ENCODE measurements at places on chromosomes 3 and 15. TPM values are rescaled to one million over a fixed set of nuclear protein-coding genes. Genes with fewer than 3 reads are reported as not detected.

FAM43A gene
- total RNA-seq: 19.9 TPM

ERC2 gene
- 3.4 TPM for total RNA-seq

CCNB2 gene
- total RNA-seq: 13.8 TPM

MRAS gene
- 43.0 TPM for total RNA-seq

ONECUT1 gene
- not detected for total RNA-seq

ZCWPW2 gene
- total RNA-seq: 1.0 TPM

DNA sequence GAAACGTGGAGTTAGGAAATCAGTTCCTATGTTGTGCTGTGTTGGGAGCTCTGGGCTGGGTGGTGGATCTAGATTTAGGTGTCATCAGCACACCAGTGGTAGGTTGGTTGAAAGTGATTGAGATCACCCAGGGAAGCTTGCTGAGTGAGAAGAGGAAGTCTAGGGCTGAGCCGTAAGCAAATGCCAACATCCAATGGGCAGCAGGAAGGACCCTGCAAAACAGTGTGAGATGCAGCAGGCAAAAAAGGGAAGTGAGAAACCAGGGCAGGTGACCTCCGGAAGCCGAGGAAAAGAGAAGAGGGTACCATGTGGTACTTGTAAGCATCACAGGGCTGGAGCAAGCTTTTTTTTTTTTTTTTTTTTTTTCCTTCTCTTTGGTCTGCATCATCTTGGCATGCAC is 15.9 kb upstream of the COPG1 start:
- peak; percentile 11 for DNase-seq

- no peak for DNase-seq
Measured at GRCh38 chr3:85790445-85791030, 831.7 kb downstream of the CADM2 start.

DNA sequence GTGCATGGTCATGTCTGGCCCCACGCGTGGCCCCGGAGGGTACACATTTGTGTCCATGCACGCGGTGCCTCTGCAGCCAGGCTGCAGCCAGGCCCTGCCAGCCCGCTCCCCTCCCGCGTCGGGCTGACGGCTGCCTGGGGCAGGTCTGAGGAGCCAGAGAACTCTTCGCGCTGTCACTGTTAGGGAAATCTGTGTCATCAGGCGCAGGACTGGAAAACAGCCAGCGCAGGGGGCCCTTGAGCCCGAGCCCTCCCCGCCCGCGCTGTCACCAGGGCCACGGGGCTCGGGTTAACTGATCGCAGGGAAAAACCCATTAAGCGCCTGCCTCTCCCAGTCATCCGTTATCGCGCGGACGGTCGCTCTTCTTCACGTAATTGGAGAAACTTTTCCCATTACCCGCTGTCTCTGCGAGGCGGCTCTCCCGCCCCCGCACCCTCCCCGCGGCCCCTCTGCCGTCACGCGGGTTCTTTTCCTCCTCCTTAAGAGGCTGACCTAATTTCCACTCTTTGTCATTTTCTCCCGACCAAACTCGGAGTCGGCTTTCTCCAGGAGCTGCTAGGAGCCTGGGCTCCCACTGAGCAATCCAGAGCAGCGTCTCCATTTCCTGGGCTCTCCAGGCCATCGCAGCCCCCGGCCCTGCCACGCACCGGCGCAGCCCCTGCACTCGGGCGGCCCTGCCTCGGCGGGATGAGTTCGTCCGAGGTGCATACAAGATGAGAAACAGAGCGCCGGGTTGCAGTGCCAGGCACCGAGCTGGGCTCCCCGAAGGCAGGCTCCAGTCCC is 57.5 kb upstream of the PRR23E start:
- DNase-seq: peak; percentile 60

DNA sequence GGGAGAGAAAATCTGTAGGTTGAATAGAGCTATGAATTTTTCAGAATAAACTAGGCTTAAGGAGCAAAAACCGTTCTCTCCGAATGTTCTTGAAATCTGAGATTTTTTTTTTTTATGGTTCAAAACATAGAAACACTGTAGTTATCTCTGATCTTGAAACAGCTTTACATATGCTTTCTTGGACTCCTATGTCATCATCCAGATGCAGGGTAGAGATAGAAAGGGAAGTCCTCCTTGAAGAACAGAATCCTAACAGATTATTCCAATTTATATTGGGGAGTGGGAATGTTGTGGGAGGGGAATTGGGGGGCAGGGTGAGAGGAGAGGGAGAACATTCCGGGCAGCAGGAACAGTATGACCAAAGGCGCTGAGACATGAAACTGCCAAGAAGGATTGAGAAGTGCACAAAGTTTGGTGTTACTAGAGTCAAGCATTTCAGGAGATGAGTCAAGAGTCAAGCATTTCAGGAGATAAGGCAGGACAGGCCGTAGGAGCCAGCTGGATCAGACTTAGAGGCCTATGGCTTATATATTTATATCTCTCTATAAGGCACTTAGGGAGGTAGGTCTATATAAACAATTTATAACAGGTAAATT is 21.9 kb upstream of the ST3GAL6 start:
- DNase-seq: no peak

DNA sequence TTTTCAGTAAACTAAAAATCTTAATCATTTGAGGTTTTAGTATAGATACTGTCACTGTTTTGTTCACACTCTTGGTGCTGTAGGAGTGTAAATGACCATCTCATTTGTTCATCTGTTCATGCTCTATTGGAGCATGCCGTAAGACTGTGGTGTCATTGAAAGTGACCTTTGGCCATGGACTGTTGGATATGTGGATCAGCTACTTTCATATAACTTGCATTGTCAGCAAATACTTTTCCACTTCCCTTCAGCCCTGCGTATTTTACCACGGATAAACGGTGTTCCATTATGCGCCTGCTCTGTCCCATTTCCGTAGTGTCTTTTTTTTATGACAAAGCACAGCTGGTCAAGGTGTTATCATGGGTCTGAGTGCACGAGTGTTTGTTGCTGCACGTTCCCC is 32.6 kb upstream of the SENP5 start:
- DNase-seq: no peak

DNA sequence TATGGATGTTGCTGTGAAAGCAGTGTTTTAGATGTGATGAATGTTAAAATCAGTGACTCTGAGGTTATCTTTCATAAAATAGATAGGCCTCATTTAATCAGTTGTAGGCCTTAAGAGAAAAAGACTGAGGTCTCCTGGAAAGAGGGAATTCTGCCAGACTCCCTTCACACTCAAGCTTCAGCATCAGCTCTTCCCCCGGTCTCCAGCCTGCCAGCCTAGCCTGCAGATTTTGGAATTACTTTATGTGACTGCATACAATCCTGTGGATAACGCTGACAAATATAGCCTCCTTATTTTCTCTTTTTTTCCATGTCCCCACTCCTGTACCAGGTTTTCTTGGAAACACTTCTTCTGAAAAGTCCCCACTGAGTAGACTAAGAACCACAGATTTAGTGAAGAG is 510.3 kb downstream of the GBE1 start:
- no peak for DNase-seq

DNA sequence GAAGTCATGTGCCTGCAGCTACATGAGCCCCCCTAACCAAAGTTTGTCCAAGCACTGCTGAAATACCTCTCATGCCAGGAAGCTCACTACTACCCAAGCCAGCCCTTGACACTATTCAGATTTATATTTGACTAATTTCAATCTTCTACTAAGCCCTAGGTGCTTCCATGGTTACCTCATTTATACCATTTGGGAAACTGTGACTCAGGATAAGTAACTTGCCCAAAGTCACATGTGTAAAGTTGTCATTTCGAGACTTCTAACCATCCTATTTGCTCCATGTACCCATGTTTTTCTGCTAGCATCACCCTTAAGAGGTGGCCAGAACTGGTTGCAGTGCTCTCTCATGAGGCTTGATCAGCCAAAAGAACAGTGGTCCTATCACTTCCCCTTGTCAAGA is 20.7 kb upstream of the TIMP4 start:
- no peak for DNase-seq

DNA sequence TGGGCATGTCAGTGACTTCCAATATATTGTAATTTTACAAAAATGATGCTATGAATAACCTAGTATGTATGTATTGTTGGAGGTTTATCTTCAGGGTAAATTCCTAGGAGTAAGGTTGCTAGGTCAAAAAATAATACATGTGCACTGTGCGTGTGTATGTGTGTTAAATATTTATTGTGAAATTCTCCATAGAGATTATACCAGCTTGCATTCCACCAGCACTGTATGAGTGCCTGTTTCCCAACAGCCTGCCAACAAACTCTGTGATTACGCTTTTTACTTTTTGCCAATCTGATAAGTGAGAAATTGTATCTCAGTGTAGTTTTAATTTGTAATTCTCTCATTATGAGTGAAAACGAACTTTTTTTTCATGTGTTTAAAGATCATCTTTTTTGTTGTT is 12.6 kb upstream of the IGF2BP2 start:
- DNase-seq: no peak

GRCh38 chr3:97820780-97821179 is 1.0 kb upstream of the CRYBG3 start:
- DNase-seq: no peak

DNA sequence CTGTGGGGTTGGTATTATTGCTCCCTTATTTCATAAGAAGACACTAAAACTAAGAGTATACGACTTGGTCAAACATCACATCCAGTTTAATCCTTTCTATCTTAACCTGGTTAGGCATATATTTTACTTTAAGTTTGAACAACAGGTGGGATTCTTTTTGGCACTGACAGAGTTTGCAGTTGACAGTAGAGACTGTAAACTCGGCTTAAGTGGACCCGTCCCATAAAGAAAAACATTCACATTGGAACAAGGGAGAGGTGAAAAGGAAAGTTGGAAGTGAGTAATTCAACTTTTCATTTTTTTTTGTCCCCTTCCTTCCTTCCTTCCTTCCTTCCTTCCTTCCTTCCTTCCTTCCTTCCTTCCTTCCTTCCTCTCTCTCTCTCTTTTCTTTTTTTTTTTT is 355.4 kb downstream of the LPP start:
- no peak for DNase-seq

DNA sequence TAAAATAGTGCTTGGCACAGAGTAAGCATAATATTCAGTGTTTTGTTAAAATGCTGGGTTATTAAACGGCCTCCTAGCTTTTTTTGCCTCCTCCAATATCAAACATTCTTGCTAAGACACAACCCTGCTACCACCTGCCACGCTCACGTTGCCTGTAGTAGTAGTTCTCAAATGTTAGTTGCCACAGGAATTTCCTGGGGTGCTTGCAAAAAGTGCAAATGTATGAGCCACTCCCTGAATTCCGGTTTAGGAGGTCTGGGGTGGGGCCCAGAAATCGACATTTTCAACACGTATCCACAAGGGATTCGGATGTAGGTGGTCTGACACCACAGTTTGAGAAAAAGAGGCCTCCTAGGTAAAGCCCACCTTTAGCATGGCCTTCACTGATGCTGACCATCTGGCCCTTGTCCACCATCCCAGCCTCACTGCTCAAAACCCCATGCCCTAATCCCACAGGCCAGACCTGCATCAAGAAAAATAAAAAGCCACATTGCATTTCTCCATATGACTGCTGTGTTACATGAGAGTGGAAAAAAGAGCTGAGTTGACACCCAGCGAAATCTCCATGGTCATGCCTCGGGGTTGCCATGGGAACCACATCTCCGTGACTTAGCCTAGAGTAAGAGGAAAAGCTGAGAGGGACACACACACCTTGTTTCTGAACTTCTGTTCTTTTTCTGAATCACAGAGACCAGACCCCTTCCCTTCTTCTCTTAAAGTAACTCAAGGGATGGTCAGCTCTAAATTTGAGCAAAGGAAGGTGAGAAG is 116.4 kb upstream of the HES1 start:
- DNase-seq: peak; percentile 58

DNA sequence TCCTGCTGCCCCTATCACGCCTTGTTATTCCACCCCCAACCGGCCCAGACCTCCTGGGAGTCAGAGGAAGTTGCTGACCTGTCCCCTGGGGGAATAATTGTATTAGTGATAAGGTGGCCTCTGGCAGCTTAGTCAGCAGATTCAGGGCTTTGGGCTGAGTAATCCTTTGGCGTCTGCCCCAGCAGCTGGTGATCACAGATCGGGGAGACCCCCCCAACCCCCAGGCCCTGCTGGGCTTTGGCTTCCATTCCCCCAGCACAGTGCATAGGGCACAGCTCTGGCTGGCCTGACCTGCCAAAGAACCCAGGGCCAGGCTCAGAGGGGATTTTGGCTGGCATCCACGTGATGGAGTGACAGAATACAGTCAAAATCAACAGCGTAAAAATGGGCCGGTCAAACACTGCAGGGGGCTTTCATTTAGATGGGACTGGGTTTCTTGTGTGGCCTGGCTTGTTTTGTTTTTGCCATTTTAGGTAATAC is 3.9 kb upstream of the NR2E3 start:
- peak; percentile 55 for DNase-seq

DNA sequence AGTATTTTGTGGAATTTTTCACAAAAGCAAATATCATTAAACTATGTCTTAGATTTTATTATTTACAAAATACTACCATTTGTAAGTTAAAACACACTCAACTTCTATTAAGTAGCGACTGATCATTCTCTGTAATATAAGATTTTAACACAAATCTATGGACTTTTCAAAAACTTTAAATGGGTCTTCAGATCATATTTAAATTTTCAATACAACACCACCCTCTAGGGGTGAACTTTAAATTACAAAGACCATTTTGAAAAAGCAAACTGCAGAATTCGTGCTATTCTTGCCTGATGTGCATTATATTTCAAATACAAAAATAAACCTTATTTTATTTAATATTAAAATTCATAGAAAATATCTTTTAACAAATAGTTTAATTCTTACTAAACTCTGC is 8.2 kb upstream of the VGLL4 start:
- peak; percentile 78 for DNase-seq

DNA sequence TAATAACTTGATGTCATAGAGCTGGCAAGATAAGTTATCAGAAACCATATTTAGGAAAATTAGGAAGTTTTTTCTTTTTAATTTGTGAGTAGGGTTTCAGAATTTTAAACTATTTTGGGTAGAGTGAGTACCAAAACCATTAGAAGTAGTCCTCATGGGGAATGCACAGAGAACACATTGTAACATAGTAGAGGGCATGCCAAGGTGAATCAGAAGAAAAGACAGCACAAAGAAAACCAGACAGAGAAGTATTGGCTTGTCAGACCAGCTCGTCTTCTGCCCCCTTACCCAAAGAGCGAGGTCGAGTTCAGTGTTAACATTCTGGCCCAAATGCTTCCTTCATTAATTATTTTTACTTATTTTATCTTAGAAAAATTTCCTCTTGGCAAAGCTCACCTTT is 121.3 kb upstream of the SAMMSON start:
- DNase-seq: no peak

DNA sequence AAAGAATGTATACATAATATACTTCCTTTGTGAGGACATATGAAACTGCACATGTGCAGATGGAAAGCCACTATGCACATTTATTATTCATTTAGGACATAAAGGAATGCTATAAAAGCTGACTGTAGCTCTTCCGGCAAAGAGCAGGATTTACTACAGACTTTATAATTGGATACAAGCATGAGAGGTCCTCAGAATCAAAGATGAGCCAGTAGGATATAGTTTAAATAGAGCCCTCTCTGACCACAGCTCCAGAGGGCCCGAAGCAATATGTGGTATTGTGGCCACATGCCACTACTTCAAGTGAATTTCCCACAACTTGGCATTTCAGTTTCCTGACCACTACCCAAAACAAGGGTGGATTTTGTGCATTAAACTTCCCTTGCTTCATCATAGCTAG is 140.9 kb downstream of the ATP8B4 start:
- no peak for DNase-seq

GRCh38 chr15:61041886-61042285 is 187.2 kb downstream of the RORA start:
- DNase-seq: no peak

GRCh38 chr3:10936686-10937085 is 55.9 kb upstream of the SLC6A1 start:
- DNase-seq: no peak

GRCh38 chr3:114080201-114080600 is 23.7 kb downstream of the QTRT2 start:
- no peak for DNase-seq

- no peak for DNase-seq
Measured at GRCh38 chr3:189688262-189688661, 57.1 kb downstream of the TP63 start.

Measured in tongue (tissue), 3 donors.